ENCODE measurements at places on chromosomes 6 and 20.

GRCh38 chr6:42569102-42570028 is 5.5 kb downstream of the UBR2 start:
- peak; percentile 98 for DNase-seq

DNA sequence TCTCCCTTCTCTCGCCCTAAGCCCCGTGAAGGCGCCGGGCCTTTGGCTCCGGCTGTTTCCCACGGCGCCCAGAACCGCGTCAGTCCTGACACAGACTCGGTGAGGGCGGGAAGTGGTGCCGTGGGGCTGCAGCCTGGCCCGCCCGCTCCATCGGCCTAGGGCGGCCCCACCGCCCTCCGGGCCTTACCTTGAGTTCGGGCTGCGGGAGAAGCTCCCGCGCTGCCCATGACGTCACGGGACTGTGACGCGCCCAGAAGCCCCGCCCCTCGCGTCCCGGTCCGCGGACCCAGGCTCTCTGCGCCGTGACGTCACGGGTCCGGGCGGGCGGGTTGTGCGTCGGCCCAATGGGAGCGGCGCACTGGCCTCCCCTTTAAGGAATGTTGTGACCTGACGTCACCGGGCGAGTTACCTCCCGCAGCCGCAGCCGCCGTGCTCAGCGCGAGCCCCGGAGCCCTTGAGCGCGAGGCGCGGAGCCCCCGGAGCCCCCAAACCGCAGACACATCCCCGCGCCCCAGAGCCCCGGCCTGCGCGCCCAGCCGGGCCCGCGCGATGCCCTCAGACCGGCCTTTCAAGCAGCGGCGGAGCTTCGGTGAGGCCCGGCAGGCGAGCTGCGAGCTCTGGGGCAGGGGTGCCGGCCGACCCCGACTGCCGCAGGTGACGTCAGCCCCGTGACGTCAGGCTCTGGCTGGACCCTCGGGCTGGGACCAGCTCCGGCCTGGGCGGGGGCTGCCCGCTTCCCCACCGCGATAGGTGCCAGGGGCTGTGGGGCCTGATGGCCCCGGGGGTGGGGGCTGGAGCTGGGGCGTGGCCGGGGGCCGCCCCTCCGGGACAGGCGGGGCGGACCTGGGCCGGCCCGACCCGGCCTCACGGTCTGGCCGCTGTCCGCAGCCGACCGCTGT is at the start of gene MAP1LC3A:
Gene MAP1LC3A, plus strand, starts transcription at position 399 of the 899 bp plus-strand sequence. Its CDS starts 151 bp downstream, at position 550.
- DNase-seq = peak; percentile 95

- DNase-seq = peak; percentile 46
Measured at GRCh38 chr6:159169557-159170332, 545 bp downstream of the FNDC1 start.

GRCh38 chr6:8995156-8995555 is 559.8 kb upstream of the SLC35B3 start:
- DNase-seq = no peak

DNA sequence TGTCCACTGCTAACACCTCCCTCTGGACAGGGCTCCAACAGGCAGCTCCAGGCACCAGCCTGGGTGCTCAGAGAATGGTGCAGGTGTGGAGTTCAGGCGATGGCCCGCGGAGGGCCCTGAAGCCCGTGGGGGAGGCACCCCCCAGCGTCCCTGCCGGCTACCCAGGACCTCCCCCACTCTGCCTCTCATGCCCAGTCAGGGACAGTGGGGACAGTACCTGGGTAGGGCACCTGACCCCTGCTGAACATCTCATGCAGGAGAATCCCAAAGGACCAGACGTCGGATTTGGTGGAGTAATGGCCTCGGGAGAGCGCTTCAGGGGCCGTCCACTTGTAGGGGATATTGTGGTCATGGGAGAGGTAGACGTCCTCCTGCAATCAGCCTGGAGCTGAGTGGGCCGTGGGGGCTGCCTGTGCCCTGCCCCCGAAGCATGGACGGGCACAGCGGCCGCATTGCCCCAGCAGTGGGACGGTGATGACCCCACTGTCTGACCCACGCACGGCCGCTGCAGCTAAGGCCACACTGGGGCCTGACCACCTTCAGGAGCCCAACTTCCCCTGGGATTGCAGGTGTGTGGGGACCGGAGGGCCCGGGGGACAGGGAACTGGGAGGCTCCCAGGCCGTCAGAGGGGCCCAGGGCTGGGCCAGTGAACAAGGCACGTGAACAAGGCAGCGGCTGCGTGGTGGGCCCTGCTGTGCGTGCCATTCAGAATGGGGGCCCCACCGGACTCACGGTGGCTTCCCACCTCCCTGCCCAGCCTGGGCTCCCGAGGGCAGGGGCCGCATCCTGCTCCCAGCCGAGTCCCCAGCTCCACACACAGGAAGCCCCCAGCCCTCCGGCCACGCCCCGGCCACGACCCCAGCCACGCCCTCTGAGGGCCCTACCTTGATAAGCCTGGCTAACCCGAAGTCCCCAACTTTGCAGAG is 7.1 kb downstream of the PTK6 start:
- no peak for DNase-seq

- DNase-seq = no peak
Measured at GRCh38 chr6:37061157-37061804, 55.8 kb downstream of the FGD2 start.

GRCh38 chr6:156825475-156825874 is 48.3 kb downstream of the ARID1B start:
- DNase-seq = peak; percentile 48

DNA sequence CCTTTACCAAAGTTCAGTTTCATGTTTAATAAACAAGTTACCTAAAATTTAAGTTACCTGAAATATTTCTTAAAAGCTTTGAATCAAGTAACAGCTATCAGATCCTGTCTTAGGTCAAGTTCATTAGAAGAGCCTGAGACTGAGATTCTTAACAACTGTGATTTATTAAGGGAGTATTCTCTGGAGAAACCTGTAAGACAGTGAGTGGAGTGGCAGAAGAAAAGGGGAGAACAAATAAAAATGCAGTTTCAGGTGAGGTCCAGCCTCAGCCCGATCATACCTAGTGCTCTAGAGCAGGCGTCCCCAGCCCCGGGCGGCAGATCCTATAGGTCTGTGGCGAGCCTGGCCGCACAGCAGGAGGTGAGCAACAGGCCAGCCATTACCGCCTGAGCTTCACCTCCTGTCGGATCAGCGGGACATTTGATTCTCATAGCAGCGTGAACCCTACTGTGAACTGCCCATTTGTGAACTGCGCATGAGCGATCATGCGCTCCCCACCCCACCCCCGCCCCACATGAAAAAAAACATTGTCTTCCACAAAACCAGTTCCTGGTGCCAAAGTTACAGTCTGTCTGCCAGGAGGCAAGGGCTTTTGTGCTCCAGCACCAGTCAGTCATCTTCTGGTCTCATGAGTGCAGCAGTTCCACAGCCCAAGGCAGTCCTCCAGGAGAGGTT is 59.2 kb upstream of the ADGRB3 start:
- no peak for DNase-seq

GRCh38 chr20:36405255-36405654 is 99.1 kb downstream of the DLGAP4 start:
- DNase-seq = peak; percentile 10

DNA sequence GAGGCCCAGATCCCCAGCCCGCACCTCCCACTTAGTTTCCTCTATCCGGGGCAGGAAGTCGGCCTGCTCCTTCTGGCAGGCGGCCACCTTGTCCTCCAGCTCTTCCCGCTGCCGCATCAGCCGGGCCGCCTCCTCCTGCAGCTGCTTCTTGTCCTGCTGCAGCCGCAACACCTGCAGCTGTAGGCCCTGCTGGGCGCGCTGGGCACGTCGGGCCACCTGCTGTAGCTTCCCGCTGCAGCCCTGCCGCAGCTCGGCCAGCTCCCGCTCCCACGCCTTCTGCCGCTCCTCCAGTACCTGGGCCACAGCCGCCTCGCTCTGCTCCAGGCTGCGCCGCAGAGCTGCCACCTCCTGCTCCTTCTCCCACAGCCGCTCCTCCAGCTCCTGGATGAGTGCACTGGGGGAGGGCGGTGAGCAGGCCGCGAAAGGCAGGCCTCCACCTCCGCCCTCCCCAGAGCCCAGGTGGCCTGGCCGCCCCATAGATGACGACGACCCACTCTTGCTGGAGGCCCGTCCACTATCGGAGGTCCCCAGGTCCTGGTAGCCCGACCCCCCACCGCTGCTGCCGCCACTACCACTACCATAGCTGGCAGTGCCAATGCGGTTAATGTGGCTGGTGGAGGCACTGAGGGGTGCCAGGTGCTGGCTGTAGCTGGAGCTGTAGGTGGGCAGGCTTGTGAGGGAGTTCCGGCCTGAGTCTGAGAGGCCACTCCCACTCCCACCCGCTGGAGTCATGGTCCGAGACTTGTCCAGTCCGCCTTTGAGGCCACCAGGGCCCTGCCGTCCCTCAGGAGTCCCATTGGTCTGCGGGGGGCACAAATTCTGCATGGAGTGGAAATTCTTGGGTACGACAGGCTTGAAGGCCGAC is 6.0 kb upstream of the FASTKD5 start:
- peak; percentile 7 for DNase-seq

DNA sequence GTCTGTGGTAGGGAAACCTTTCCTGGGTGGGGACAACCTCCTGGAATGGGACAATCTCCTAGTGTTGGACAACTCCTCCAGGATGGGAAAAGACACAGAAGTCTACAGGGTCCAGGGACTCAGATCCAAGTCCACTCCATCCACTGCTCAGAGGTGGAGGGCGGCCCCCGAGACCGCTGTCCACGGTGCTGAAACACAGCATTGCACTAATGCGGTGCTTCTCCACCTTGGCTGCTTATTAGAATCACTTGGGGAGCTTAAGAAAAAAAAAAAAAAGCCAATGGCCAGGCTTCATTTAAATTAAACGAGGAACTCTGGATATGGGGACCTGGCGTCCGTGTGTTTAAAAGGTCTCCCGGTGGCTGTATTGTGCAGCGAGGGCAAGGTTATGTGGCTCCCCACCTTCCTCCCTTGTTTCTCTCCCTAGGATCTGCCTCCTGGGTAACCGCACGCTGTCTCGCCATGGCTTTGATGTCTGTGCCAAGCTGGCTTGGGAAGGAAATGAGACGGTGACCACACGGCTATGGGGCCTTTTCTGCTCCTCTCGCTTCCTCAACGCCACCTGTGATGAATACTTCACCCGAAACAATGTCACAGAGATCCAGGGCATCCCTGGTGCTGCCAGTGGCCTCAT is 12.0 kb downstream of the SLC12A5 start:
- DNase-seq = peak; percentile 57

DNA sequence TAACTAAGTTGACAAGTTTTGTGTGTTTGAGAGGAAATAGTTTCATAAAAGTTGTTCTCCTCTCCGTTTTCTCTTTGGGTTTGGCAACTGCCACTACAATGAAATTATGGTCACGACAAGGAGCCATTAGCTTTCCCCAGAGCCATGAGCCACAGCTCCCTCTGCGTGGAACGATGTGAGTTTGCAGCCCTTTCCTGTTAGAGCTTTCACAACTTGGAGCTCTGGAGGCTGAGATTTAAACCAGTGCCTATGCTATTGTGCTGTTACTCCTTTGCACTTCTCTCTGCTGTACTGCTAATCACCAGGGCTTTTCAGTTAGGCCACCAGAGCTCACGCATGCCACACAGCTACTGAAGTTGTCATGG is 29.3 kb upstream of the TXNDC5 start:
- peak; percentile 15 for DNase-seq
